ENCODE measurements at places on chromosomes 11 and 22. TPM values are rescaled to one million over a fixed set of nuclear protein-coding genes. Genes with fewer than 3 reads are reported as not detected.

GRCh38 chr11:43936076-43936475, 6.4 kb upstream of the C11orf96 start:
- no peak overlapping the region for H3K27ac ChIP-seq
- no peak for DNase-seq
- no peak overlapping the region for H3K4me3 ChIP-seq
- H3K4me1 ChIP-seq: peaks cover 5% of the 10 kb centered on the region
- peaks cover 15% of the 10 kb centered on the region for H3K27me3 ChIP-seq

DNA sequence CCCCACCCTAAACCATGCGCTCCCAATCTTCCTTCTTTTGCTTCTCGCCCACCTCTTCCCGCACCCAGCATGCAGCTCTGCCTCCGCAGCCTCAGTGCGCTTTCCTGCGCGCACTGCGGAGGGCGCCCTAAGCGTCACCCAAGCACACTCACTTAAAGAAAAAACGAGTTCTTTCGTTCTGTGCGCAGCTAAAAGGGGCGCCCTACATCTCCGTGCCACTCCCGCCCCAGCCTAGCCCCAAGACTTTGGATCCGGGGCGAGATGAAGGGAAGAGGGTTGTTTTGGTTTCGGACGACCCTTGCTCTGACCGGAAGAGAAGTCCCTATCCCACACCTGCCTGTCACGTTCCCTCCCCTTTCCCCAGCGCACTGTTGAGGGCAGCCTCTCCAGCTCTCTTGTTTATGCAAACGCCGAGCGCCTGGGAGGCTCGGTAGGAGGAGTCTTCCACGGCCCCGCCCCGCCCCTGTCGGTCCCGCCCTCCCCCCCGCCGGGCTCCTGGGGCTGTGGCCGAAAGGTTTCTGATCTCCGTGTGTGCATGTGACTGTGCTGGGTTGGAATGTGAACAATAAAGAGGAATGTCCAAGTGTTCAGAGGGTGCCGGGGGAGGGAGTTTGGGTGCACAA, 5.3 kb downstream of the VSIG2 start:
- peak overlapping the region; percentile 98 for H3K4me3 ChIP-seq
- H3K27me3 ChIP-seq: peaks cover 18% of the 10 kb centered on the region
- H3K27ac ChIP-seq: peak overlapping the region; percentile 65
- no peaks in the 10 kb centered on the region for H3K36me3 ChIP-seq

Gene MPPED2
- total RNA-seq: 0.24 TPM

Gene DDIAS
- total RNA-seq: 29.1 TPM

DNA sequence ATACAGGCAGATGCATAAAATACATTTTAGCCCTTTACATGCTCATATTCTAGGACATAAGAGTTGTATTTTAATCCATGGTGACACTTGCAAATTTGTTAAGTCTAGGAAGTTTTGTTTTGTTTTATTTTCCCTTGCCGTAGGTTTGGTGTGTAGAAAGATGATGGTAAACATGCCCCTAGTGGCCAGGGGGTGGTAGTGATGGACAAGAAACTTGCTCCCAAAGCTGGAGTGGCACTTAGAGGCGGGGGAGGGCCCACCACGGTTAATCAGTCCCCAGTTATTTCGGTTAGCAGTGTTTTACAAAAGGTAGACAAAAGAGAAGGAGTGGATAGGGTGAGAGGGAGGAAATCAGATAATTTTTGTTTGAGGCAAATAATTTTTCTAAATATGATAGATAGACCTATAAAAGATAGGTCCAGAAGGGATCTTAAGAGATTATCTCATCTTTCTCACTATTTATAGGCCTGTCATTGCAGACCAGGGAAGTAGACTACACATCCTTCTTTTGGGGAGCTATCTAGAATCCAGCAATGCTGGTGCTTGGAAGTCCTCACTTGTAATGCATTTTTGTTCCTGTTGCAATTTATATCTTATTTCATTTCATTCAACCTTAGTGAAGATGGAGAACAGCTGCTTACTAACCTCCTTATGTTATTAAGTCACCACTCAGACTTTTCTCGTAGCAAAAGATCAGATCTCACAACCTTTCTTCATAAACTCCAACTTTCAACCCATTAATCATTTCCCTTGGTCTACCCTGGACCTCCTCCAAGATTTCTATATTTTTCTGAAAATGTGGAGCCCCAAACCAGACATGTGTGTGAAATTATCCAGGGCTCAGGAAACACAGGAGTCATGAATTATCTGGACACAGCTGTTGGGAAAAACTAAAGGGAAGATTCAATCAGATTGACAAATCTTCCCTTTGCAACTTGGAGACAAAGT, 5.9 kb upstream of the BDNF start:
- peaks cover 4% of the 10 kb centered on the region for H3K36me3 ChIP-seq
- peaks cover 3% of the 10 kb centered on the region for H3K4me1 ChIP-seq
- H3K4me3 ChIP-seq: no peak overlapping the region
- no peak overlapping the region for H3K27ac ChIP-seq
- DNase-seq: no peak
- peaks cover 35% of the 10 kb centered on the region for H3K27me3 ChIP-seq

GRCh38 chr11:69301455-69302401, 7.8 kb downstream of the MYEOV start:
- DNase-seq: peak; percentile 73
- no peak overlapping the region for H3K27ac ChIP-seq
- H3K27me3 ChIP-seq: no peaks in the 10 kb centered on the region
- H3K4me3 ChIP-seq: no peak overlapping the region
- H3K4me1 ChIP-seq: peaks cover 59% of the 10 kb centered on the region

Gene ALDH3B2
- not detected for total RNA-seq

Gene OR6A2
- total RNA-seq: 0.20 TPM

- peak overlapping the region; percentile 23 for H3K27ac ChIP-seq
- DNase-seq: no peak
Observed at GRCh38 chr11:68051191-68052136, 12.6 kb downstream of the TCIRG1 start.

GRCh38 chr11:90629229-90629806, 406.5 kb upstream of the CHORDC1 start:
- no peaks in the 10 kb centered on the region for H3K27me3 ChIP-seq
- H3K27ac ChIP-seq: no peak overlapping the region
- H3K4me1 ChIP-seq: no peaks in the 10 kb centered on the region
- no peaks in the 10 kb centered on the region for H3K36me3 ChIP-seq

- H3K27me3 ChIP-seq: peaks cover 2% of the 10 kb centered on the region
- H3K4me1 ChIP-seq: peaks cover 2% of the 10 kb centered on the region
- H3K4me3 ChIP-seq: no peak overlapping the region
- no peak for DNase-seq
- no peak overlapping the region for H3K27ac ChIP-seq
Observed at GRCh38 chr11:70628855-70629844, 230.8 kb downstream of the CTTN start.

All from natural killer cell treated with Interleukin-12 subunit alpha and Interleukin-12 subunit beta and Interleukin-15 and Interleukin-18, amount 100 ng/mL, for 72 hours (primary cell).